ENCODE measurements at places on chromosomes 16 and 17.

- no peak for DNase-seq
Measured at GRCh38 chr16:85399583-85400284, 213.4 kb upstream of the GSE1 start.

GRCh38 chr17:69762359-69762758, 312.7 kb upstream of the KCNJ16 start:
- DNase-seq: no peak

DNA sequence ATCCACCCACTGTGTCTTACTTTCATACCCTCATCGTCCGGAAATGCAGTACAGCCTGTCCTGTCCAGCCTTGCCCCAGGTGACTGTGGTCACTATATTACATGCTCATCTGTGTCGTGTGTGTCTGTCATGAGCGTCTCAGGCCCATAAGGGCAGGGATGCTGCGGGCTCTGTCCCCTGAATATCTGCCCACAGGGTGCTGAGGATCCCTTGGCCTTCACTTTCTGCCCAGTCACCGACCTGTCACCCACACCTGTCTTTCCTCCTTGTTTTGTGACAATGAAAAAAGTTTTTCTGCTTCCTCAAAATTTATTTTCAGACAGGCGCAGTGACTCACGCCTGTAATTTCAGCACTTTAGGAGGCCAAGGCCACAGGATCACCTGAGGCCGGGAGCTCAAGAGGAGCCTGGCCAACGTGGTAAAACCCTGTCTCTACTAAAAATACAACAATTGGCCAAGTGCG, 1.4 kb upstream of the CTRB1 start:
- no peak for DNase-seq

DNA sequence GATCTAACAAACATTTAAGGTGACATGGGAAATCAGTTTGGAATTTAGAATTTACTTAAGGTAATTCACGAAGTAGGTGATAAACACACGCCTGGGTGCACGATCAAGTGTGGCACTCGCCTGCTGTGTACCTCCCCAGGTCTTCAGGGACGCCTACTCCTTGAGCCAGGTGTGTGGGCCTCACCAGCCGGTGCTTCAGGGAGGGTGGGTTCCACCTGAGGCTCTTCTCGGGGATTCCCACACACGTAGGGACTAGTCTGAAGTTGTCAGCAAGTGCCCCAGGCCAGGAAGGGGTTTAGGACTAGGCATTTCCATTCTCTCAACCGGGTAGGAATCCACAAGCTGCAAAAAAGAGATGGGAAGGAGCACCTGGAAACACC, 9.8 kb upstream of the NAT9 start:
- DNase-seq: no peak

DNA sequence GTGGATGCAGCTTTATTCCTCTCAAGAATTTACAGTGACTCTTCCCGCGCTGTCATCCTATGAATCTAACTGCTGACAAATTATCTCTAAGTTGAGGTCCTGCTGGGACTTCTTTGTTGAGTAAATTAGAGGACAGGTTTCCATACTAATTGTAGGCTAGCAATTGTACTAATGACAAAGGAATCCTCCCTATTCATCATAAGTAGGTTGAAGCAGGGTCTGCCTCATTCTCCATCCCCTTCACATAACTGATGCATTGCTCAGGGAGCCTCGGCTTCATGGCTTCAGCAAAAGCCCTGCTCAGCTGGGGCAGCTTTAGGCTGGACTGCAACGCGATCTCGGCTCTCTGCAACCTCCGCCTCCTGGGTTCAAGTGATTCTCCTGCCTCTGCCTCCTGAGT, 83.1 kb upstream of the IRX6 start:
- DNase-seq: no peak

GRCh38 chr17:8142887-8143580, 9.2 kb downstream of the PER1 start:
- no peak for DNase-seq

Measured in HS-5 (cell line).